ENCODE measurements at places on chromosomes 13 and 19. TPM values are rescaled to one million over a fixed set of nuclear protein-coding genes. Genes with fewer than 3 reads are reported as not detected.

The ZNF44 gene
- total RNA-seq: 9.2 TPM

The ZNF709 gene
- 2.8 TPM for total RNA-seq

The SLITRK6 gene
- 1.5 TPM for total RNA-seq

The KLK15 gene
- total RNA-seq: not detected

The RCBTB2 gene
- total RNA-seq: 4.7 TPM

The AKT2 gene
- 64.4 TPM for total RNA-seq

The CRTC1 gene
- total RNA-seq: 1.7 TPM

The CARS2 gene
- total RNA-seq: 111 TPM

The AP1M2 gene
- total RNA-seq: 2.5 TPM

The CCNA1 gene
- 26.2 TPM for total RNA-seq

The ERCC5 gene
- 35.1 TPM for total RNA-seq

The POLR2E gene
- 132 TPM for total RNA-seq

The KISS1R gene
- total RNA-seq: not detected

The CYP2S1 gene
- not detected for total RNA-seq

The ZNF528 gene
- 15.9 TPM for total RNA-seq

The FAM83E gene
- total RNA-seq: 0.38 TPM

The CRLF1 gene
- total RNA-seq: 14.7 TPM

The CYP4F8 gene
- total RNA-seq: not detected

The RHPN2 gene
- 2.2 TPM for total RNA-seq

The CCL25 gene
- not detected for total RNA-seq

The SBSN gene
- 0.23 TPM for total RNA-seq

The DNAAF3 gene
- 0.23 TPM for total RNA-seq
